ENCODE measurements at places on chromosomes 5 and 9. TPM values are rescaled to one million over a fixed set of nuclear protein-coding genes. Genes with fewer than 3 reads are reported as not detected.

The IL17B gene
- 0.50 TPM for total RNA-seq

The UHRF2 gene
- total RNA-seq, result 50.0 TPM

The SLC45A2 gene
- total RNA-seq, result not detected

The BNC2 gene
- 0.09 TPM for total RNA-seq

The CNTLN gene
- 3.5 TPM for total RNA-seq

The FOXD4 gene
- total RNA-seq, result 0.67 TPM

The ARHGEF37 gene
- total RNA-seq, result 35.2 TPM

The PCDHGA6 gene
- 2.2 TPM for total RNA-seq

The IL5 gene
- total RNA-seq, result not detected

The CEP78 gene
- 24.7 TPM for total RNA-seq

The MCC gene
- 77.3 TPM for total RNA-seq

The SKP1 gene
- total RNA-seq, result 231 TPM

The LCN15 gene
- not detected for total RNA-seq

The PCDHA6 gene
- 0.53 TPM for total RNA-seq

The SLC27A6 gene
- 26.5 TPM for total RNA-seq

The GDA gene
- total RNA-seq, result not detected

The PCSK5 gene
- total RNA-seq, result 15.2 TPM

Measured in mammary epithelial cell (primary cell).